ENCODE measurements at places on chromosomes 11 and 22.

DNA sequence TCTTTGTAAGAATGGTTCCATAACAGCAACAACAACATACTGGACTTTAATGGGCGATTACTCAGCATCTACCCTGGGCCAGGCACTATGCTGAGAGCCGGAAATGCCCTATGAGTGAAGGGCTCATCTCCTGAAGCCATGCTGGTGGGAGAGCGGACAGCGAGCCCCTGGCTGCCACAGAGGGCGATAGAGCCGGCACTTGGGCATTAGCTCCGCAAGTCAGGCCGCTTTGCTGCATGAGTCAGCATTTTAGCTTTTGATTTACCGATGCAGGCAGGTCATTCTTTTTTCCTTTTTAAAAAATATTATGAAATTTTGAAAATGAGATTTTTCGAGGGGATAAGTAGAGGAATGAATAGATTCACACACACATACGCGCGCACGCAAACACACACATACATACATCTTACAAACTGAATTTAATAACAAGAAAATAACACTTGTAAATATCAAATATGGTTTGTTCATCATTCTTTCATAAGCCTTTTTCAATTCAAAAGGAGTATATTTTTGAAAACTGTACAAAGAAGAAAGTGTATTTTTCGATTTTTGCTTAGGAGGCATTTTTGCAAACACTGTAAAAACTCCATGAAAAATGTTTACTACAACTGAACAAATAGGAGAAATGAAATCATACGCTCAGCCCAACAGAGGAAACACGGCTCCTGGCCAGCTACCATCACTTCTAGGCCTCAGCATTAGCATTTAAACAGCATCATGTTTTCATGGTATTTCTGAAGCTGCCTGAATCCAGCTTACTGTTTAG is 667.3 kb downstream of the OPCML start:
- DNase-seq = no peak

- no peak for DNase-seq
Observed at GRCh38 chr11:101346591-101346990, 217.0 kb upstream of the PGR start.

DNA sequence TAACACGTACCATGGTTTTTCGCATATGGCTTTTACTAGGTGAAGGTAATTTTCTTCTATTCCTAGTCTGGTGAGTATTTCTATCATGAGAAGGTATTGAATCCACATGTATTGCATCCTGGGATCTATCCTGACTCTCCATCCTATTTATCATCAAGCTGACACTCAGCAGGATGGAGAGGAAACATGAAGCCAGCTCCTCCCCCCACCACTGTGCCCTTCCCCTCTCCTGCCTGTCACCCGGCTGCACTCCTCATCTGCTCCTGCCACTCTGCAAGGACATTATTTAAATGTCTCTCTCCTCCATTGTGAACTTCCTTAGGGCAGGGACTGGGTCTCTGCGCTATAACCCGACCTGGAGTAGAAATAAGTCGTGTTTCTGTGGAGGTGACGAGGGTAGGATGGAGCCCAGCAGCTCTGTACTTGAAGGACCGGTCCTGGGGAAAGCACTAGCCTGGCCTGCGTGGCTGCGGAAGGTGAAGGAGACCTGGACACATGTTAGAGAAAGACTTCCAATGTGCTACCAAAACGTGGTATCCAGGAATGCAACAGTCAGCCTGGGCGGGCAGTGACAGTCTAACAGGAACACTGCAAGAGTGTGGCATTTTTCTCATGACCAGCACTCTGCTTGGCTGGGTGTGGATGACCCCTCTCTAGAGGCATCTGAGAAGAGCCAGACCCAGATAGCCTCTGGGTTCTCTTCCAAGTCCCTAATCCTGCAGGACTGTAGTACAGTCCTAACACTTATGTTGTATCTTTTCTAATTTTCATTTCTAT is 111.2 kb downstream of the MICAL3 start:
- no peak for DNase-seq

DNA sequence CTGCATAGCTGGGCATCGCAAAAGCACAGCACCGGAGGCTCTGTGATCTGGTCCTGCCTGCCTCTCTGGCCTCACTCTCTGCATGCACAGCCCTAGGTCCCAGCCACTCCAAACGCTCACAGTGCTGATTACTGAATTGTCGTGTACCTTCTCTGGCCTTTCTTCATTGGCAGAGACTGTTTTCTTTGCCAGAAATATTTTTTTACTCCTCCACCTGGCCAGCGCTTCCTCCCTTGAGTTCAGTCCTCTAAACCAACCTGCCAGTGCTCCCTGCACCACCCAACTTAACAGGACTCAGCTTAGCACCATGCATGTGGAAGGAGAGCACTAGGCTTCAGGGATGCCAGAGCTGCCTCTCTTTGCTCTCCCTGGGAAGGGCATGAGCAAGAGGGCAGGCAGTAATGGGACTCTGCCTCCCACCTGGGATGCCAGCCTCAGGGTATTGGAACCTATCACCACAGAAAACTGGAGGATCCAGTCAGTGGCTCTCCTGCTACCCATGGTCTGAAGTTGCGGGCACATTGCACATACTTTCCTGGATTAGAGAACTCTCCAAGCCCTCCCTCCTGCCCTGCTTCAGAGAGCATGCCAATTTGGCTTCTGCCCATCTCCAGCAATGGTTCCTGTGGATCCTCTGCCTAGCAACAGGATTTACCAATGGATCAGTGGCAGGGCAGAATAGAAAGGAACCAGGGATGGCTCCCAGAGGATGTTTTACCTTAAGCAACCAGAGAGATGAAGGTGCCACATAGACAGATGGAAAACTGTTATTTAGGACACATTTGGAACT is 37.0 kb upstream of the GNAZ start:
- no peak for DNase-seq

DNA sequence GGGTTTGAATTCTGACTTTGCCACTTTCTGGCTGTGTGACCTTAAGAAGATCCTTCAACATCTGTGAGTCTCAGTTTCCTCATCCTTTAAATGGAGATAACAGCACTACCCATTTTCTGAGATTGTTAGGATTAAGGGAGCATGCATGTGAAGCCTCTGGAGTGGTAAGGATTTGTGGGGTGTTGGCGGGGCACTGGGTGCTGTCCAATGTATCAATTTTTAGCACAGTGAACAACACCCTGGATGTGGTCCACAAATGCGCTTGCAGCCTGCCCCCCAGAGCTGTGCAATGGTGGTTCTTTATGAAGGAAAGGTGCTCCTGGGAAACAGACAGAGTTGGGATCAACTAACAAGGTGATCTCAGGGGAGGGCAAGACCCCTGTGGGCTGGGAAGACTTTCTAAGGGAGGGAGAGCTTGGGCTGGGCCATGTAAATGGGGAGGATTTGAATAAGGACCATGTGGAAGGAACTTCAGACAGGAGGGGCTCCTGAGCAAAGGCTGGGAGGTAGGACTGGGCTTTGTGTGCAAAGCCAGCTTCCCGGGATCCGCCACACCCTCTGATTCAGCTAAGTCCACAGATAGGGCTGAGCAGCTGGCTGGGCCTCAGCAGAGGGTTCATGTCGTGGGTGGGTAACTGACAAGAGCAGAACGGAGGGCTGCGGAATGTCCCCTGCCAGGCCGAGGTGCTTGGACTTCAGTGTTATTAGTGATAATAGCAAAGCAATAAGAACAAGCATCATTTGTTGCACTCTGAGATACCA is 22.7 kb upstream of the RASD2 start:
- no peak for DNase-seq

GRCh38 chr11:66992041-66992440 is 16.9 kb downstream of the C11orf86 start:
- DNase-seq = no peak

- no peak for DNase-seq
Observed at GRCh38 chr11:46808799-46809431, 37.2 kb downstream of the CKAP5 start.

- DNase-seq = peak; percentile 51
Observed at GRCh38 chr11:33687733-33688479, 12.7 kb downstream of the C11orf91 start.

DNA sequence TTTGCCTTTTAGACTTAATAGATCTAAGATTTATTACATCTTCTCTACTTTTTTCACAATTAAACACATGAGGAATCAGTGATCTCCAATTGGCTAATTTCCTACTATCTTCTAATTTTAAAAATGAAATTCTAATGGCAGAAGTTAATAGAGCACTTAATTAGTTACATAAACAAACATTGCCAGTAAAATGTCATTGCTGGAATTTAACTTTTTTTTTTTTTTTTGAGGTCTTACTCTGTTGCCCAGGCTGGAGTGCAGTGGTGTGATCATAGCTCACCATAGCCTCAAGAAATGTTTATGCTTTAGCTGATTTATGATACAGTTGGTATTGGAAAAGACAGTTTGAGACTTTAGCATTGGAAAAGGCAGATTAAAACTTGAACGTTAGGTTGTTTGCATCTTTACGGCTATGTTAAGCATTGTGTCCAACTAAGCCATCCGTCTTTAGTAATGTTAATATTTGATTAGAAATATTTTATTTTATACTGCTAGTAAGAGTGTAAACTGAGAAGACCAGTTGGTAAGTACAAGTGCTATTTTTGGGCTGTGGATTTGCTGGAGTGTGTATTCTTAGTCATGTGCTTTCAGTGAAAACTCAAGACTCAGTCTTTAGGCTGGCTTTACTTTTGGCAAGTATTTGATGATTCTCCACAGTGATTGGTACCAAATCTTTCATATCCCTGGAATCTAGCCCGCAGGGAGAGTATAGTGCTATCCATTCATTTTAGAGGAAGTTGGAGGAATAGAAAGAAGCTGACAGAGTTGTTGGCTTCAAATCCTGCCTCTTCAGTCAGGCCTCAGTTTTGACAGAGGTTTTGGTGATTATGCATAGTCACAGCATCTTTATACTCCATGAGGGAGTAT is 4.5 kb downstream of the ANO5 start:
- DNase-seq = no peak

DNA sequence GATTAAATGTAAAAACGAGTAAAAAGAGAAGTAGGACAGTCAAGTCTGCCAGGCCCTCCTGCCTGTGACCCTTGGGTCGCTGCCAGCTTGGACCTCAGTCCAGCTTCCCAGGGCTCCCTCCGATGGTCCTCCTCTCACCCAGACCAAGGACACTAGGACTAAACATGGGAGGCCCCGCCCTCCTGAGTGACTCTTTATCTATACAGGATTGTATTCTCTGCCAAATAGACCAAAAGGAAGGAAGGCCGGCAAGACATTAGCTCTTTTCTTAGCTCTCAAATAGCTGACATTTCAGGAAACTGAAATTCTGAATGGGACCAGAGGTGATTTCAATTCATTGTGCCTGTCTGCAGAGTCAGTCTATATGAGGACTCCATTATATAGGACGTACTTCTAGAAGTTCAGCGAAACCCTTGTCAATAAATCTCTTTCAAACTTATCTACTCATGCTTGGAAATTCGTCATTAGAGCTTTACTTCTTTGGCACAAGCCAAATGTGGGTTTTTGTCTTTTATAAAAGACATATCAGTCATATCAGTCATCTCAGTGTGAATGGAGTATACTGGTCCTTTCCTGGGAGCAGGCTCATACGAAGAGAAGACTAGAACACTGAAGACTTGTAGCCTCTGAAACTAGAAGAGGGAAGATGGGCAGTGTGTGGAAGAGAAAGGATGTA is 28.5 kb downstream of the ADORA2A start:
- DNase-seq = no peak

DNA sequence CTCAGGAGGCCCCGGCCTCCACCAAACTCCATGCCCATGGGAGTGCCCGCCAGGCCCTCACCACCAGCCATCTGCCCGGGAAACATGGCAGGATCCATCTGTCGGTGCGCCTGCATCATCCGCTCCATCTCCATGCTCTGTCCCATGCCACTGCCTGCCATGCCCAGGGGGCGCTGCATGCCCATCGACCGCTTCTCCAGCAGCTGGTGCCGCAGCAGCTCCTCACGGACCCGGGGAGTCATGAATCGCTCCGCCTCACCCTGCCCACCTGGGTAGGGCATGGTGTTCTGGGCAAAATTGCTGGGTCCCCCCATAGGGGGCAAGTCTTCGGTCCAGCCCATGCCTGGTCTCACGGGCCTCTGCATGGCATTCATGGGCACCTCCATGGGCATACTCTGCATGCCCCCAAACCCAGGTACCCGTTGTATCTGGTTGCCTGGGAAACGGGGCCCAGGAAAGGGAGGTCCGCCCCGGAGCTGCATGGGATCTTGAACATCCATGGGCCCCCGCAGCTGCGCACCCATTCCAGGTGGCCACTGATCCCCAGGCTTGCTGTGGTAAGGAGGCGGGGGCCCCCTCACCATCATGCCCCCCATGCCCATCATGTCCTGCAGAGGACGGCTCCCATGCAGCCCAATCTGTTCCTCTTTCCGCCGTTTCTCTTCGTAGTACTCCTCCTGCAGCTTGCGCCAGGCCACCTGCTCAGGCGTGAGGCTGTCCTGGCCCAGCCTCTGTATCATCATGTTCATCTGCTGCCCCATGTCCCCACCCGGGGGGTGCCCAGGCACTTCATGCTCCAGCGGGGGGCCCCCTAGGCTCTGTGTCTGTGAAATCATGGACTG is 18.0 kb downstream of the CXCR5 start:
- DNase-seq = no peak

GRCh38 chr11:29432719-29433325 is 584.0 kb downstream of the KCNA4 start:
- DNase-seq = peak; percentile 6

- DNase-seq = no peak
Observed at GRCh38 chr22:48949375-48950149, 878.1 kb downstream of the BRD1 start.

- no peak for DNase-seq
Observed at GRCh38 chr11:46912526-46913150, 5.7 kb downstream of the LRP4 start.

GRCh38 chr11:65442842-65443331 is 20.3 kb downstream of the NEAT1 start:
- DNase-seq = no peak

DNA sequence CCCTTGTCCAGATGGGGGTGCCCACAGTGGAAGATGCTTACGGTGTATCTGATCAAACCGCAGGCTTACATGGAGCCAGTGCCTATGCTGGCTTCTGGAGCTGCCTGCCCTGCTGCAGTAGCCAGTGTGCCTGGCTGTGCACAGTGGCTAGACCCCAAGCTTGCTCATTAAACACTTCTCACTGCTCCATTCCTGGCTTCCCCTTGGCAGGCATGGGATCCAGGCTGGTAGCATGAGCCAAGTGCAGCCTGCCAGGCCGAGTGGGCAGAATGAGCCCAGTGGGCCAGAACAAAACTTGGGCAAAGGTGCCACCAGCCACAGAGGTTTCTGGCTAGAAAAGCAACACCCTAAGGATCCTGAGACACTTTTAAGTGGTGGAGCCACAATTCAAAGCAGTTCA is 55.4 kb upstream of the B3GNT6 start:
- no peak for DNase-seq

DNA sequence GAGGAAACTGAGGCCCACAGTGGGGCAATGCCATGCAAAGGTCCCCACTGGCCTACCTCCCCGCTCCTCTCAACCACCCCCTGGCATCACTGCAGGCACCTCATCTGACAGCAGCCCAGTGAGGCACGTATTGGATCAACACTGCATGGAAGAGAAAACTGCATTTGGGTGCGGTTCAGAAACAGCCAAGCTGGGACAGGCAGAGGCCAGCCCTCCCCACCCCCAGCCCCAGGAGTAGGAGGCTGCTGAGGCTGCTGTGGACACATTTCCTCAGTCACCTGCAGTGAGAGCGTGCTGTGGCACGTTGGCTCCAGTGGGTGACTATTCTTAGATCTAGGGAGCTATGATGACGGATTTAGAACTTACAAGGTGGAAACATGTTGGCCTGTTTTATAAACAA is 63.7 kb downstream of the KCNC1 start:
- DNase-seq = no peak

- no peak for DNase-seq
Observed at GRCh38 chr11:614623-615503, 887 bp downstream of the IRF7 start.

GRCh38 chr11:2122907-2123627 is 16.1 kb downstream of the IGF2 start:
- DNase-seq = no peak

GRCh38 chr11:96234866-96235441 is 108.0 kb downstream of the MAML2 start:
- DNase-seq = no peak

Measured in GM13977 (cell line).